Stimulated activated CD4-positive, alpha-beta T cell treated with anti-CD3 and anti-CD28 coated beads, Interleukin-1b, Interleukin-23, amount 100 ng/mL, for 48 hours (primary cell): ENCODE measurements at places on chromosomes 5 and 9.

- no peak for DNase-seq
These were observed 49.9 kb upstream of the OTULINL start for GRCh38 chr5:14531668-14532067.

GRCh38 chr5:158234323-158235158 lies 375.6 kb upstream of the CLINT1 start:
- no peak for DNase-seq

DNA sequence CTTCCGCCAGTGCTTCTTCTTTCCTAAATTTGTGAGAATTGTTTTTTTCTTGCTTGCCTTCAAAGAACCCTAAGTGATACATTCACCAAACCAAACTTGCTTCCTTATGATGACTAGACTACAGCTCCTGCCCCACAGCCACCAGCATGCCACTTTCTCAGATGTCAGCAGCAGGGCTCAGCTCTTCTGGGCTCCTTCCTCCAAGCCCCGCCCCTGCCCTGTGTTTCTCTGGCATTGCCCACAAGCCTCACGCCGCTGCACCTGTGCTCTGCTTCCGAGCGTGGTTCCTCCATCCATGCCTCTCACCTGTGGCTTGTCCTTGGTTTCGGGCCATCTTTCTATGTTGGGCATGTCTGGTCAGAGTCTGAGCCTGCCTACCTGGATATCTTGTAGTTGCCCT lies 10.6 kb downstream of the UNC5A start:
- DNase-seq, result no peak

DNA sequence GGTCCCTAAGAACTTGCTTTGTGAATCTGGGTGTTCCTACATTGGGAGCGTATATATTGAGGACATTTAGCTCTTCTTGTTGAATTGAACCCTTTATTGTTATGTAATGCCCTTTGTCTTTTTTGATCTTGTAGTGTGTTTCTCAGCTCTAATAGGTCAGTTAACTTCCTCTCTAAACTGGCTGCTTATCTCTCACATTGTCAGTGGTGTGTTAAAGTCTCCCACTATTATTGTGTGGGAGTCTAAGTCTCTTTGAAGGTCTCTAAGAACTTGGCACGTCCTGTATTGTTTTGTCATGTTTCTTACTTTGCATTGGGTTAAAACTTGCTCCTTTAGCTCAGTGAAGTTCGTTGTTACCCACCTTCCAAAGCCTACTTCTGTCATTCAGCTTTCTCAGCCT lies 36.2 kb downstream of the RIC1 start:
- DNase-seq, result no peak

- DNase-seq, result no peak
These were observed 400.3 kb downstream of the ZSWIM6 start for GRCh38 chr5:61732369-61732768.

DNA sequence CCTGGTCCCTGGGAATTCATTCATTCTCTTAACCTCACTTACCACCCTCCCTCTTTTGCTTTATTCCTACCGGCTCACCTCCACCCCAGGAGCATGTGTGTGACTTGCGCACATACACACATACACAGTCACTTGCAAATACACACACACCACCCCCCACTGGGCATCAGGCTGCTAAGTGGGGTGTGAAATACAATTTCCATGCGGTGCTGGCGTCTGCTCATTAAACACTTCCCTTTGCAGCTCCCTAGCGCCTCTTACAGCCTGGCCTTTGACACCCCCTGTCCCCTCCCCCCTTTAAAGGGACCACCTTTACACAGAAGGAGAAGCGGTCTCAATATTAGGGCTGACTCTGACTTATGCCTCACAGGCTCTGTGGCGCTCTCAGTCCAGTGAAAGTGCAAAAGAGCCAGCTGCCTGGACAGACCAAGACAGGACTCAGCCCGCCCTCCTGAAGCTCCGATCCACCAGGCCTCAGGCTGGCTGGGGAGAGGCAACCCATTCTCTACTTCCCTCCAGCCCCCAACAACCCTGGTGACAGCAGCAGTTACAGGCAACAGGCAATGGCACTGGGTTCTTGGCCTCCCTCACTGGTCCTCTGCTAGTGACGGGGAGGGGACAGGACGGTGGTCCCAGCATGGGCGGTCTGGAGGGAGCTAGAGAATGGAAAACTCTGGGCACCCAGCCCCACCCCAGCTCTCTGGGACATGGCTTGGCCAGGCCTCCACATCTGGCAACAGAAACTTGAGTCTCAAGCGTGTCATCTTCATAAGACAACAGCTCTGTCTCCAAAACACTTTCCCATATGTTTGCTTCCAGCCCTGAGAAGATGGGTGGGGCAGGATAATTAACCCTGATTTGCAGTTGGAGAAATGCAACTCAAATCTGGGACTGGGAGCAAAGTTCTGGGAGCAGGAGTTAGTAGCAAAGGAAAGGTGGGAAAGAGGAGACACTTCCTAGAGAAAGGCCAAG lies 12.0 kb downstream of the ENHO start:
- no peak for DNase-seq

- DNase-seq, result no peak
These were observed 80.2 kb downstream of the TMC1 start for GRCh38 chr9:72601615-72602014.

DNA sequence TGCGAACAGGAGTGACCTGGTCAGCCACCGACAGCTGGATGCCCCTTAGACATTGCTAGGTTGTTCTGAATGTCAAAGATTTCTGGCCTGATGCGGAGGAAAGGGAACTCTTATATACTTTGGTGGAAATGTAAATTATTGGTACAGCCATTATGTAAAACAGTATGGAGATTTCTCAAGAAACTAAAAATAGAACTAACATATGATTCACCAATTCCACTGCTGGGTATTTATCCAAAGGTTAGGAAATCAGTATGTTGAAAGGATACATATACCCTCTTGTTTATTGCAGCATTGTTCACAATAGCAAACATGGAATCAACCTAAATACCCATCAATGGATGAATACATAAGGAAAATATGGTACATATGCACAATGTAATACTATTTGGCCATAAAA lies 31.8 kb downstream of the DMRT3 start:
- DNase-seq, result no peak

GRCh38 chr5:32833663-32834062 lies 122.5 kb downstream of the NPR3 start:
- DNase-seq, result no peak

DNA sequence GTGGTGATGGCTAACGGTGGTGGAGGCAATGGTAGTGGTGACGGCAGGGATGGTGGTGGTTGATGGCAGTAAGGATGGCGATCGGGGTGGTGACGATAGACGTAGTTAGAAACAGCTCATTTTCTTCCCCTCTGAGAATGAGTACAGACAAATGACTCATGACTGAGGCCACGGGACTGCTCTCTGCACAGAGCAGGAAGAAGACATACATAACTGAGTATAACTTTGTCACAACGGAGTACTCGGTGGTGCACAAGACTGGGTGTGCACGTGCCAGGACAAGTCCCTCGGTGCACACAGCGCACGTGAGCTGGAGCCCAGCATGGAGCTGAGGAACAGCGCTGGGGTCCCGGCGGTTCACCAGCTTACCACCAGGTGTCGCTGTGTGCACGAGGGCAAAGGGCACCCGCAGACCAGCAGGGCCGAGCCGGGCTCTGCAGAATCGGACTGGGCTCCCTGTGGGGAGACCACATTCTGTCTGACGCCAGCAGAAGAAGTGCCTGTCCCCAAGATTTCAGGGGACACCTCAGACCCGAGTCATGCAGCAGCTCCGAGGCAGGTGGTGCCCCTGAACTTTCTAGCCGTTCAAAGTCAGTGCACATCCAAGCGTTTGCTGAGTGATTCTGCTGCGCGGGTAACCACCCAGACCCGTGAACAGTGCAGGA lies 188.6 kb downstream of the FSTL4 start:
- DNase-seq, result peak; percentile 76

- no peak for DNase-seq
These were observed 182.8 kb upstream of the SLC27A6 start for GRCh38 chr5:128782446-128782845.

- no peak for DNase-seq
These were observed 224.0 kb downstream of the NTRK2 start for GRCh38 chr9:84893419-84894128.

- peak; percentile 33 for DNase-seq
These were observed 92.2 kb downstream of the DOCK8 start for GRCh38 chr9:306907-307306.
